ENCODE measurements at places on chromosomes 6 and 20. TPM values are rescaled to one million over a fixed set of nuclear protein-coding genes. Genes with fewer than 3 reads are reported as not detected.

- no peaks in the 10 kb centered on the region for H3K4me1 ChIP-seq
- no peaks in the 10 kb centered on the region for H3K36me3 ChIP-seq
- no peak overlapping the region for H3K27ac ChIP-seq
- H3K27me3 ChIP-seq, result no peaks in the 10 kb centered on the region
- H3K4me3 ChIP-seq, result no peak overlapping the region
Observed at GRCh38 chr6:151130329-151130728, 109.4 kb upstream of the AKAP12 start.

ORC3 gene
- total RNA-seq, result 31.4 TPM

DNA sequence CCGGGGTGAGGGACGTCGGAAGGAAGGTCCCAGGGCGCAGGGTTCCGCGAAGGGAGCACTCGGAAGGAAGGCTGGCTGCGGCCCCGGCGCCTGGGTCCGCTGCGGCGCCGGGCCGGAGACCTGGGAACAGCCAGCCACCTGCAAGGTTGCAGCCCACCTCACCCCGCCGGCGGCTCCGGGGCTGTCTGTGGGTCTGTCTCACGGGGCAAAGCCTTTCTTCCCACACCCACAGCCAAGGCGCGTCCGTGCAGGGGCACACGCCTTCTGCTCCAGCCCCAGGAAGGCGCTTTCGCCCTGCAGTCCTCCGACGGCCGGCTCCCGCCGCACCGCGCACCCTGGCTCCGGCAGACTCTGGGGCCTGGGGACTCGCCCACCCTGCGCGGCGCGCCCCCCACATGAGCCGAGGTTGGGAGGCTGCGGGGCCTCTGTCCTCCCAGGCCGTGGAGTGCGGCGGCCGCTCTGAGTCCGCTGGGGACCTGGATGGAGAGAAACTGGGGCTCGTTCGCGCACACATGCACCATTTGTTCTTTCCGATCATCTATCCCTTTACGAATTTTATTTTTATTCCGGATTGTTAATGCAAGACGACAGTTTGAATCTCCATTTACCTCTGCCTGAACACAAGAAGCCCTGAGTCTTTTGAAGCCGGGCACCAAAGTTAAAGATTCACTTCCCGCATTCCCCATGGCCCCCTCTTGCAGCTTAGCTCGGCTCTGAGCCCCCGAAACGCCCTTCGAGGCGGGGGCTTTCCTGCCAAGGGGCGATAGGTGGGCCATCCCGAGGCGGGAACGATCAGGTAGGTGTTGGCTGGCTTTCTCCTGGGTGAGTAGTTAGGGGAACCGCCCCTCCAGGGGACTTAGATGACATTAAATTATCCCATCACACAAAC is 4.5 kb upstream of the FOXC1 start:
- peaks cover 78% of the 10 kb centered on the region for H3K27me3 ChIP-seq
- no peak overlapping the region for H3K27ac ChIP-seq
- H3K4me3 ChIP-seq, result peak overlapping the region; percentile 74

- DNase-seq, result no peak
- H3K36me3 ChIP-seq, result no peaks in the 10 kb centered on the region
- no peak overlapping the region for H3K4me3 ChIP-seq
- H3K27me3 ChIP-seq, result peaks cover 3% of the 10 kb centered on the region
- H3K27ac ChIP-seq, result no peak overlapping the region
Observed at GRCh38 chr6:127403636-127404035, 55.6 kb downstream of the KIAA0408 start.

GRCh38 chr6:127924440-127924839 is 23.6 kb upstream of the THEMIS start:
- DNase-seq, result no peak
- no peaks in the 10 kb centered on the region for H3K36me3 ChIP-seq
- H3K4me1 ChIP-seq, result peaks cover 51% of the 10 kb centered on the region
- H3K27ac ChIP-seq, result peak overlapping the region; percentile 9
- H3K27me3 ChIP-seq, result no peaks in the 10 kb centered on the region

FLRT3 gene
- not detected for total RNA-seq

GRCh38 chr20:57707849-57708693 is 1.7 kb downstream of the PMEPA1 start:
- H3K4me1 ChIP-seq, result peaks cover 42% of the 10 kb centered on the region
- H3K27me3 ChIP-seq, result no peaks in the 10 kb centered on the region
- no peak for DNase-seq
- peak overlapping the region; percentile 86 for H3K27ac ChIP-seq
- H3K4me3 ChIP-seq, result peak overlapping the region; percentile 86
- H3K36me3 ChIP-seq, result no peaks in the 10 kb centered on the region

DNA sequence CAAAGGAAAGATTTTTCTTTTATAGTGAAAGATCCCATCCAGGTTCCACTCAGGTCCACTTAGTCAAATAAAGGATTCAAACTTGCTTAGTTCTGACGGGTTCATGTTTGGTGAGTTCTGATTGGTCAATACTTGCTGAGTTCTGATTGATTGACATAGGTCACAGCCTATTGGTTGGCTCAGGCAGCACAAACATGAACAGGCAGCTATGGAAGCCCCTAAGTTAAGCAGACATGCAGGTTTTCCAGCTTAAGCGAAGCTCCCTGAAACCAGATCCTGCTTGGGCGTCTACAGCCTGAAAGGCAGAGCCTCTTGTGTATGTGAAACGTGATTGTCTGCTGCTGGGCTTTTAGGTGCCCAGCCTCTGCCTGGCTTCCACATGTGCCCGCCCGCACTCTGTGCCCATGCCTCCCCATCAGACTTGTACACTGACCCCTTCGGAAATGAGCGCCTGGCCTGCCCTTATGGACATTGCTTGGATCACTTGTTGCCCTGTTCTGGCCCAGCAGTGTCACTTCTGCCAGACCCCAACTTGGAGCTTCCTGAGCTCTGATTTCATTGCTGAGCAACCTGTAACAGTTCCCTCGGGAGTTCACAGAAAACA is 45.4 kb upstream of the ECI2 start:
- no peak overlapping the region for H3K27ac ChIP-seq
- H3K4me1 ChIP-seq, result no peaks in the 10 kb centered on the region
- H3K27me3 ChIP-seq, result peaks cover 7% of the 10 kb centered on the region
- no peaks in the 10 kb centered on the region for H3K36me3 ChIP-seq
- H3K4me3 ChIP-seq, result no peak overlapping the region
- no peak for DNase-seq

DNA sequence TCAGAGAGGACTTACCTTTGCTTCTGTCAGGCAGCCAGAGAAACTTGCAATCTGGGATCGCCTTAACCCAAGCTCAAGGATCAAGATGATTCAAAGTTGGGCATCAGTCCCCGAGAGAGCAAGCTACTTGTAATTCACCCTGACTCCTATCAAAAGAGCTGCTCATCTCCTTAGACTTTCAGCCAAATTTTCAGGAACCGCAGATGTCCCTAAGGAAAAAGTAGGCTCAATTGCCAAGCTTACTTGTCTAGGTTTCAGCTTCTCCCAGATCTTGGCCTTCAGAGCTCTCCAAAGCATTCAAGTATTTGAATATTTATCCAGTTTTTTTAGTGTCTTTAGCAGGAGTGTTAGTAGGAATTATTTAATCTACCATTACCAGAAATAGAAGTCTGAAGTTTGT is 434.1 kb upstream of the MMS22L start:
- no peak for DNase-seq
- no peak overlapping the region for H3K4me3 ChIP-seq
- no peak overlapping the region for H3K27ac ChIP-seq

EEF1A2 gene
- 0.18 TPM for total RNA-seq

DNA sequence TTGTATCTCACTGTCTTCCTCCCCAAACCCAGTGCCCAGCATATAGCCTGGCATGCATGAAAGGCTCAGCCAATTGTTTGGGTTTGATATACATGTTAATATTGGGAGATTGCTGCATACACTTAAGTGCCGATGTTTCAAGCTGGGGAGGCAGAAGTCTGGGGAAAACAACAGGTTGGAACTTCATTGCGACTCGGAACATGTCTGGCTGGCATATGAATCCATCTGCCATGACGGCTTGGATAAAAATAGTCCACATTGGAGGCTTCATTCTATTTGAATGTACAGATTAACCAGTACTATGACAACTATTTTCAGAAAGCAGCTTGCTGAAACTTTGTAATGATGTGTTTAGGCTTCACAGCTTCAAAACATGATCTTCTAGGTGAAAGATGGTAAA is 261.0 kb downstream of the CDH26 start:
- DNase-seq, result no peak
- no peak overlapping the region for H3K27ac ChIP-seq
- no peaks in the 10 kb centered on the region for H3K36me3 ChIP-seq
- H3K4me1 ChIP-seq, result no peaks in the 10 kb centered on the region
- no peak overlapping the region for H3K4me3 ChIP-seq

GRCh38 chr6:155181498-155181897 is 82.3 kb upstream of the CLDN20 start:
- DNase-seq, result no peak
- no peak overlapping the region for H3K27ac ChIP-seq
- H3K36me3 ChIP-seq, result no peaks in the 10 kb centered on the region
- no peak overlapping the region for H3K4me3 ChIP-seq
- no peaks in the 10 kb centered on the region for H3K27me3 ChIP-seq
- no peaks in the 10 kb centered on the region for H3K4me1 ChIP-seq

GRCh38 chr6:132623106-132623845 is 799 bp downstream of the TAAR2 start:
- H3K27me3 ChIP-seq, result peaks cover 9% of the 10 kb centered on the region
- no peak overlapping the region for H3K27ac ChIP-seq
- DNase-seq, result no peak
- no peak overlapping the region for H3K4me3 ChIP-seq

SIRPB1 gene
- 14.8 TPM for total RNA-seq

GRCh38 chr6:34705241-34705640 is 8.7 kb upstream of the ILRUN start:
- no peak overlapping the region for H3K27ac ChIP-seq
- no peaks in the 10 kb centered on the region for H3K36me3 ChIP-seq
- DNase-seq, result no peak
- no peak overlapping the region for H3K4me3 ChIP-seq
- no peaks in the 10 kb centered on the region for H3K4me1 ChIP-seq

DNA sequence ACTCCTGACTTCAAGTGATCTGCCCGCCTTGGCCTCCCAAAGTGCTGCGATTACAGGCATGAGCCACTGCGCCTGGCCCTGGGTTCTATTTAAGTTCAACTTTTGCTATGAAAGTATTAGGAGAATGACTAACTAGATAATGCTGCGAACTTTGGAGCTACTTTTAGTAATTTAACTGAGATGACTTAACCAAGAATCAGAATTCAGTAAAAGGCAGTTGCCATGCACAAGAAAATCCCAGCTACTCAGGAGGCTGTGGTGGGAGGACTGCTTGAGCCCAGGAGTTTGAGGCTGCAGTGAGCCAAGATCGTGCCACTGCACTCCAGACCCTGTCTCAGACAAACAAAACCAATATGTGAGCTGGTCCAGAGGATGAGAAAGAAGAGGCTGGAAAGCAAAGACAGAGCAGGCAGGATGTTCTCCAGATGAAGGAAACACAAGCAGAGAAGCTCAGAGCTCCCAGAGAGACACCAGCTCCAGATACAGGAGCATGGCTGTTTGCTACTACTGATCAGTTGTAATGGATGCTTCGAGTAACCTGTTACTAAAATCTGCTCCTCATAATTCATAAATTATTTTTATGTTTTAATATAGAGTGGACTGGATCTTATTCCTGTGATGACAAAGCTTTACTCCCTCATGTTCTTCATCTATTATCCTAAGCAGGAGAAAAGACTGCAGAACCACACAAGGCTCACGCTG is 23.9 kb downstream of the ZNF217 start:
- H3K36me3 ChIP-seq, result peaks cover 6% of the 10 kb centered on the region
- no peak overlapping the region for H3K4me3 ChIP-seq
- H3K27ac ChIP-seq, result peak overlapping the region; percentile 90
- DNase-seq, result no peak

VGLL2 gene
- total RNA-seq, result not detected

PRSS16 gene
- total RNA-seq, result 0.25 TPM

GRCh38 chr6:56370561-56371211 is 123.3 kb upstream of the COL21A1 start:
- peak; percentile 16 for DNase-seq
- peaks cover 7% of the 10 kb centered on the region for H3K27me3 ChIP-seq
- H3K36me3 ChIP-seq, result no peaks in the 10 kb centered on the region
- no peak overlapping the region for H3K27ac ChIP-seq
- peaks cover 4% of the 10 kb centered on the region for H3K4me1 ChIP-seq

DNA sequence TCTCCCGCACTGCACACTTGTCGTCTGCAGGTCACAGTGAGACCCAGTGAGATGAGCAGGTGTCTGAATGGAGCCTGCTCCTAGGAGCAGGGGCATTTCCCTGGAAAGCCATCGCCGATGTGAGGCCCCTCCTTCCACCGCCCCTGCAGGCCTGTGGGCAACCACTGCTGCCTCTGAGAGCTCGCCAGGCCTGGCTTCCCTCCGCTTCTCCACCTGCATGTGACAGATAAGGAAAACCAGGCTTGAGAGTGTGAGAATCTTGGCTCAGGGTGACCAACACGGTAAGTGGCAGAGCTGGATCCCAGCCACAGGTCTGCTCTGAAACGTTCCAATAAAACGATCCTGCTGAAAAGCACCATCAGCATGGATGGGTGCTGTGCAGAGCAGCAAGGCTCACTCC is 332.8 kb downstream of the CDH4 start:
- no peak for DNase-seq
- no peaks in the 10 kb centered on the region for H3K27me3 ChIP-seq
- no peak overlapping the region for H3K27ac ChIP-seq

DNA sequence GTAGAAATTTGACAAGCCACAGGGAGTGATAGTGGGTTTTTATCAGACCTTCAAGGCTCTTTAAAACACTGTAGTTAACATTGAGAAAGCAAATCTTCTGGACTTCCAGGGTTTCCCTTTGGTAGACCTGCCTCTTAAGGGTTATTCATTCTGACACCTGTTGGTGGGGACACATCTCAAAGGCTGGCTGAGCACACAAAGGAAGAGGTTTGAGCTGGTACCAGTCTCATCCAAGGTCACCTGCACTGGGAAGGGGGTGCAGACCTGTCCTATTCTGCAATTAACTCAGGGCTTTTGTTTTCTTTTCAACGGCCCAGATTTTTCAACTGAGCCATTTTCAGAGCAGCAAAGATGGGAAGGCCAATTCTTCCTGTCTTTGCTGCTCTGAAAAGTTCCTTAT is 45.6 kb downstream of the EDN1 start:
- H3K4me3 ChIP-seq, result no peak overlapping the region
- DNase-seq, result no peak
- H3K36me3 ChIP-seq, result no peaks in the 10 kb centered on the region
- H3K27ac ChIP-seq, result no peak overlapping the region

SGK2 gene
- 1.9 TPM for total RNA-seq

DNA sequence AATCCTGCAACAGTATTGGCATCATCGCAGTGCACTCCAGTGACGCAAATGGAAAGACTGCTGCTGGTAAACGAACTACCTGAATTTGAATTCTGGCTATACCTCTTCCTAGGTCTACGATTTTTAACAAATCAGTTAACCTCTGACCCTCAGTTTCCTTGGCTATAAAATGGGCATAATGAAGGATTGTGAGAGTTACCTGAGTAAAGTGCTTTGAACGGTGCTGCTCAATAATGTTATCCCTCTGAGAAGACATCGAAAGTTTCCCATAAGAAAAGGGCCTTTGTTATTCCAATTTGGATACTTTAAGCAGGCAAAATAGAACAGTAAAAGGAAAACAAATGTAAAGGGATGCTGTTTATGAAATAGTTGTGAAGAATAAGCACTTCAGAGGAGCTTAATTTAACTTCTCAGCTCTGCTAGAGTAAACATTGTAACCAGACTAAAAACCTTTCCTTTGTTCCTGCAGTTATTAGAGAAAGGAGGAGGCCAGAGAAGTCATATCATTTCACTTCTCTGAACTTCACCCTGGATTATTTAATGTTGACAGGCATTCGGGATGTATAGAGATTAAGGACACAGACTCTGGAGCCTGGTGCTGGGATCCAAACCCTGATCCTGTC is 5.8 kb downstream of the SGK1 start:
- no peak overlapping the region for H3K4me3 ChIP-seq
- no peak for DNase-seq

All from naive thymus-derived CD8-positive, alpha-beta T cell (primary cell).